ENCODE measurements at places on chromosomes 3 and 15. TPM values are rescaled to one million over a fixed set of nuclear protein-coding genes. Genes with fewer than 3 reads are reported as not detected.

Gene RARRES1
- total RNA-seq = 6.9 TPM

Gene ISLR2
- not detected for total RNA-seq

Gene EIF4E3
- 3.7 TPM for total RNA-seq

Gene SLC12A1
- 0.05 TPM for total RNA-seq

GRCh38 chr3:143286392-143287010 is 166.9 kb downstream of the CHST2 start:
- H3K4me1 ChIP-seq = no peaks in the 10 kb centered on the region
- H3K27me3 ChIP-seq = no peaks in the 10 kb centered on the region
- no peak overlapping the region for H3K27ac ChIP-seq
- H3K4me3 ChIP-seq = no peak overlapping the region

Gene ACAN
- total RNA-seq = under 0.01 TPM

Gene TF
- total RNA-seq = 6,687 TPM

Gene ST8SIA2
- not detected for total RNA-seq

DNA sequence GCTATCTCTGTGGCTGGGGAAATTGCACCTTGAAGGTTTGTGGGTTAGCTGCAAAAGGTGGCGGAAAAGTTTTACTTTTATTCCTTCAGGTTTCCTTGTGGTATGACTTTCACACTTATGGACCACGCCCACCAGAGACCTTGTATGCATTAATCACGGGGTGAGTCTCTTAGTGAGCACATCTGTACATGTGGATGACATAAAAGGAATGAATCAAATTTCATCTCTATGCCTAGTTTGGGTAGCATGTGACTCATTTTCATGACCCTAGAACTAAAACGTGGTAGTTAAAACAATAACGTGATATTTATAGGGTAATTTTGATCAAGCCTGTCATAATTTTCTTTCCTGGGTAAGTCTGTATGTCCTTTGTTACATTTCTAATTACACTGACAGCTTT is 141.7 kb downstream of the PDCD6IP start:
- DNase-seq = no peak
- no peak overlapping the region for H3K27ac ChIP-seq
- no peaks in the 10 kb centered on the region for H3K4me1 ChIP-seq
- H3K4me3 ChIP-seq = no peak overlapping the region

Gene COLQ
- total RNA-seq = 1.0 TPM

Gene CHL1
- total RNA-seq = 0.05 TPM

DNA sequence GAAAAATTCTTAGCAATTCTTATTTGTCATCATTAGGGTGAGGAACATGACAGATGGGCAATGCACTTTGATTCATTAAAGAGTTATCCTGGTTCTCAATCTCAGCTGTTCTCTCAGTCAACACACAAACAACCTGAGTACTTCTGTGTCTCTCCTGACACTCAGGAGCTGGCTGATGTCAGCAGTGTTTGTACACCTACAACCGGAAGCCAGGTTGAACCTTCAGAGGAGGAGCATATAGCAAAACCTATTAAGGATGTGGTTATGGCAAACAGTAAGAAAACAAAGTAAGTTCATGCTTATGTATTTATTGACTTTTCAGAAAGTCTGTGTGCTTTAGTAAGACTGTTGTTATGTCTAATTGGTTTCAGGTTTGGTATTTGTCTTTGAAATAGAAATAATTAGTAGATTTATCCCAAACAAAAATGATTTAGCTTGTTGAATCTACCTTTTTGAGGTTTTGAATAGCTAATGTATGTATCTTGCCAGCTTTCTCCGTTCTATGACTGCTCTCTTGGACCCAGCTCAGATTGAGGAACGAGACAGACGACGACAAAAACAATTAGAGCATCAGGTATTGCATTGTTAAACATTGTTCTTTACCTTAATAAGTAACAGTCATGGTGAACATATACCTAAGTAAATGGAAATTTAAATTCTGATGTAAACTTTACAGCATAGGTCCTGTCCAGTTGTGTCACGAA is 36.6 kb downstream of the CCDC66 start:
- H3K27me3 ChIP-seq = no peaks in the 10 kb centered on the region
- H3K36me3 ChIP-seq = no peaks in the 10 kb centered on the region
- no peak overlapping the region for H3K27ac ChIP-seq
- no peak for DNase-seq

DNA sequence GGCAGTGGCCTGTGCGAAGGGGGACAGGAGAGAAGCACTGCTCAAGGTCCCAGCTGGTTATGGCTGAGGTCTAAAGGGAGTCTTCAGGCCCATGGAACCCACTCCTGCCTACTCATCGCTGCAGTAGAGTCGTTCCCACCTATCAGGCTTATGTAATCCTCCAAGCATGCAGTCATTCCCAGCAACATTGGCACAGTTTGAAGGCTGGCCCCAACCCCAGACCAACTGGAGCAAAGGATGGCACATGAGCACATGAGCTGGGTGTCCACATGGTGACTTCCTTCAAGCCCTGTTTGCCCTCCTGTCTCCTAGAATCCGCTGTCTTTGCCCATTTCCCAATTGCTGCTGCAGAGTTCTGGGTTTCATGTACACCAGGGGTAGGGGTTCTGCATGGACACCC is 60.5 kb upstream of the FGD5 start:
- DNase-seq = no peak
- H3K4me3 ChIP-seq = no peak overlapping the region
- no peaks in the 10 kb centered on the region for H3K27me3 ChIP-seq
- no peaks in the 10 kb centered on the region for H3K4me1 ChIP-seq
- H3K27ac ChIP-seq = no peak overlapping the region
- no peaks in the 10 kb centered on the region for H3K36me3 ChIP-seq
